Neural cell (in vitro differentiated cells): ENCODE measurements at places on chromosomes 16 and 17. TPM values are rescaled to one million over a fixed set of nuclear protein-coding genes. Genes with fewer than 3 reads are reported as not detected.

Gene KCTD19
- polyA plus RNA-seq: 0.45 and 3.3 TPM in 2 replicates

Gene POLG2
- 14.3 and 16.9 TPM in 2 replicates for polyA plus RNA-seq

Gene HP
- not detected in 2 replicates for polyA plus RNA-seq

Gene OSGIN1
- 2.1 TPM in 1 of 2 replicates, not detected in the other for polyA plus RNA-seq

Gene NXN
- polyA plus RNA-seq: 14.8 and 17.9 TPM in 2 replicates

Gene MYH2
- 0.04 TPM in 1 of 2 replicates, not detected in the other for polyA plus RNA-seq

Gene PTX4
- polyA plus RNA-seq: not detected in 2 replicates

Gene PROCA1
- polyA plus RNA-seq: 18.8 and 20.7 TPM in 2 replicates

Gene RCVRN
- 0.12 and 1.1 TPM in 2 replicates for polyA plus RNA-seq

Gene SOX15
- polyA plus RNA-seq: 0.47 and 1.5 TPM in 2 replicates

Gene ZNF19
- 6.6 and 11.8 TPM in 2 replicates for polyA plus RNA-seq

Gene GFAP
- polyA plus RNA-seq: not detected in 2 replicates

Gene CTRB1
- 1.2 TPM in 1 of 2 replicates, not detected in the other for polyA plus RNA-seq

Gene RHBDL3
- polyA plus RNA-seq: 0.25 and 0.50 TPM in 2 replicates

Gene CMTM3
- polyA plus RNA-seq: 7.7 and 8.2 TPM in 2 replicates

Gene MEOX1
- 0.50 TPM in 1 of 2 replicates, not detected in the other for polyA plus RNA-seq

Gene PDK2
- polyA plus RNA-seq: 36.2 and 41.7 TPM in 2 replicates

Gene LPO
- not detected in 2 replicates for polyA plus RNA-seq

Gene ABCC3
- polyA plus RNA-seq: 0.08 TPM in 1 of 2 replicates, not detected in the other

Gene KIF18B
- 0.10 and 0.26 TPM in 2 replicates for polyA plus RNA-seq

Gene SP6
- 0.42 and 0.44 TPM in 2 replicates for polyA plus RNA-seq

Gene MYH3
- polyA plus RNA-seq: 0.74 and 3.2 TPM in 2 replicates

Gene NOG
- polyA plus RNA-seq: 0.82 and 2.1 TPM in 2 replicates

Gene CACNA1H
- 27.7 and 35.7 TPM in 2 replicates for polyA plus RNA-seq

Gene PPP1R27
- polyA plus RNA-seq: not detected in 2 replicates

Gene ARL5C
- polyA plus RNA-seq: not detected in 2 replicates

Gene TP53TG3B
- polyA plus RNA-seq: not detected in 2 replicates

Gene GRIN2C
- polyA plus RNA-seq: 0.04 TPM in 1 of 2 replicates, not detected in the other

Gene RAB26
- 2.7 and 4.9 TPM in 2 replicates for polyA plus RNA-seq

Gene KRTAP1-5
- not detected in 2 replicates for polyA plus RNA-seq

Gene CFAP97D1
- 0.09 TPM in 1 of 2 replicates, not detected in the other for polyA plus RNA-seq

Gene CDH1
- polyA plus RNA-seq: 0.86 and 1.2 TPM in 2 replicates

Gene HNF1B
- not detected in 2 replicates for polyA plus RNA-seq

Gene WFDC1
- not detected in 2 replicates for polyA plus RNA-seq

Gene ITGAD
- not detected in 2 replicates for polyA plus RNA-seq

Gene CDH16
- polyA plus RNA-seq: not detected in 2 replicates

Gene ST6GALNAC1
- polyA plus RNA-seq: not detected in 2 replicates
